Vagina (tissue), 2 donors: ENCODE measurements at places on chromosomes 11 and 22. TPM values are rescaled to one million over a fixed set of nuclear protein-coding genes. Genes with fewer than 3 reads are reported as not detected.

Gene RFPL2
- total RNA-seq = not detected

Gene CARNS1
- total RNA-seq = 1.7 TPM

DNA sequence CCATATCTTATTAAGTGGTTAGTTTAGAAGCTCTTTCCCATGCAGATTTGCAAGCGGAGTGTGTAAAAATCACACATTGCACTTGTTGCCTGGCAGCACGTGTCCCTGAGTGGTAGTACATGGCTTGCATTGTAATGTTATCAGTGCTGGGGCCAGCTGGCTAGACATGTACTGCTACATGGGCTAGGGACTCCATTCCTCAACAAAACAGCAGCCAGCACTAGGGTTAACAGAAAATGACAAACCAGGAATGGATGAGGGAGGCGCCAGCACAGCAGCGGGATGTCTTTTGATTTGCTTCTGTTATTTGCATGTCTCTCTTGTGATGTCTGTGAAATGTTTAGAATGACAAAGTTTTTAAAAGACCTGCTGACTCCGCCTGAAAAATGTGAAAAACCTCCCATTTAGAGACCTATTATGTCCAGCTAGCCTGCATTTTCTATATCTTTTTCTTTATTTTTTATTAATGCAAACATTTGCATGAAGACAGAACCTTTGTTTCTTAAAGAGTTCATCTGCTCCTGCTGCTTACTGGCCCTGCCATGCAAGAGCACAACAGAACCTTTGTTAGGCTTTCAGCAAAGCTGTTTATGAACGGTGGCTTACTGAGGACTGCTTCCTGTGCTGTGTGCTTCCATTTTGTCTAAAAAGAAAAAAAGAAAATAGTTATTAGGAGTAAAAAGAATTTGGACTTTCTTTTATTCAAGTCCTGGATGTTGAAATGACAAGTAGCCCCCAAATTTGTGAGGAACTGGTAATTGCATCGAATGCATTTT is 40.7 kb downstream of the CSTPP1 start:
- DNase-seq = no peak

DNA sequence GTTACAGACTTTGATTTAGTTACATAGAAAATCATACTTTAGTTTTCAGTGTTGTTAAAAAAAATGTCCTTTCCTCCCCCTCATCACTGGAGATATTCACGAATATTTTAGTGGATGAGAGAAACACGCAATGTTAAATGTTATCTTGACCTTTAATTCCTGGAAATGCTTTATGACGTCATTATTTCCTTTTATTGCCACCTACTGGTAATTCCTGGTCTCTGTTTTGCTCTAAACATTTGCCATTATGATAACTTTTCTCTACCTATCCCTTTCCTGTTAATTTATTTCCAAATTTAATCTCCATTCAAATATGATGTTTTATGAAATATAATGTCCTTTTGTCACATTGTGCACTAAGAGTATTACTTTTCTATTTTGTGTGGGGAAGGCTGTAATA is 770.6 kb downstream of the FAM181B start:
- no peak for DNase-seq

DNA sequence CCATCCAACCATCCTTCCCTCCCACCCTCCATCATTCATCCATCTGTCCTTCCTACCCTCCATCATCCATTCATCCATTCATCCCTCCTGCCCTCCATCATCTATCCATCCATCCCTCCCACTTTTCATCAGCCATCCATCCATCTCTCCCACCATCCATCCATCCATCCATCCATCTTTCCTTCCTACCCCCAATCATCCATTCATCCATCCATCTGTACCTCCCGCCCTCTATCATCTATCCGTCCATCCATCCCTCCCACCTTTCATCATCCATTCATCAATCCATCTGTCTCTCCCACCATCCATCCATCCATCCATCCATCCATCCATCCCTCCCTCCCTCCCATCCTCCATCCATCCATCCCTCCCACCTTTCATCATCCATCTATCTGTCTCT is 968.8 kb downstream of the BRD1 start:
- no peak for DNase-seq

DNA sequence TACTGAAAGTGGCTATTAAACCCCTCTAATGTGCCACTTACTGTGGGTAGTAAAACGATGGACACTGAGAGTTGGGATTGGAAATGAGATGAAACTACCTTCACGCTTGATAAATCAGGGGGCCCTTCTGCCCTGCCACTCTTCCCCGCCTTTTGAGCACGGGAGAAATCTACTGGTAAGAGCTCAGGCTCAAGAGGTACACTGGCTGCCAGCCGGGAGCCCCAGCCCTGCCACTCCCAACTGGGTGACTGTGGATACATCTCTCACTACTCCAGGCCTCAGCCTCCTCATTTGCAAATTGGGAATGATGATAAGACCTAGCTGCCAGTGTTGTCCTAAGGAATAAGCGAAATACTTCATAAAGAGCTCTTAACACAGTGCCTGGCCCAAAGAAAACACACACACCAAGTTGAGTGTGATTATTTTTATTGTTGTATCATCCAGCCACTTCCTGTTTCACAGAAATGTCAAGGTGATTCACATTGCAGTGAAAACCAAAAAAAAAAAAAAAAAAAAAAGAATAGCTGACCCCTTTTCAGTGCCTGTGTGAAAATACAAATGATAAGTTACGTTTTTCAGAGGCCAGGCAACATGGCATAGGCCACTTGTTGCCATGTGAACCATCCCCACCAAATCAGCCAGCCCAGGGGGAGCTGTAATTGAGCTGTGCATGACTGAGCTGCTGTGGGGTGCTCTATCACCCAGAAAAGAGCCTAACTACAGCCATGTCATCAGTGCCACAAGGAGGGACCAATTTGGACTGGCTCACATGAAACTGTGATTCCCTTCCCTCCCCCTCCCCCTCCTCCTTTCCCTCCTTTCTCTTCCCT is 4.4 kb upstream of the ZNRD2 start:
- no peak for DNase-seq

DNA sequence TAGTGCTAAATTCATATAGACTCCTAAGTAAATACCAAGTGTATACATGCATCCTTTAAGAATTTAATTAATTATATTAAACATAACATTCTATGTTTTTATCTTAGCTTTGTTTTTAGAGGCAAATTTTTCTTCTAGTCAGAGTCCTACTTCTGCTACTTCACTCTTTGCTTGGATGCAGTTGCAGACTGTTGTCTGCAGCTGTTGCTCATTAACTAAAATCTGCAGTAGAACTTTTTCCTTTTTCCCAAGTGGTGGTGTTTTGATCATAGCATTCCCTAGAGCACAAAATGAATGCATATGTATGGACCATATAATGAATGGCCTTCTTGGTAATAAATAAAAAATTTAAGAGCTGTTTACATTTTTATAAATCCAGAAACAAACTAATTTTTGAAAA is 198.3 kb downstream of the CASP12 start:
- no peak for DNase-seq

- no peak for DNase-seq
Measured at GRCh38 chr22:25823276-25823675, 81.3 kb downstream of the MYO18B start.

DNA sequence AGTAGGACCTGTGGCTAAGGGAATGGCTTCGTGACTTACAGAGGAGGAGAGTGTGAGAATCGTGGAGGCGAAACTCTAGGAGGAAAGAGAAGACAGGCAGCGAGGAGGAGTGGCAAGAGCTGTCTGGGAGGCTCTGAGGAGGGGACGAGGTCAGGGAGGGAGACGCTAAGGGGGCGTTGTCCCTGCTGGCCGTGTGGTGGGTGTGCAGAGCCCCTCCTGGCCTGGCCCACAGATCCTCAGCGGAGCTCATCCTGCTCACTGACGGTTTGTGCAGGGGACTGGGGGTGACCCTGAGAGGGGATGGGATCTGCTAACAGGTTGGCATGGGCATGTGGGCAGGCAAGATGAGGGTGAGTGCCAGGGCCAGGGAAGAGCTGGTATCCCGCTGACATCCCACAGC is 56.5 kb upstream of the PRR5 start:
- no peak for DNase-seq

DNA sequence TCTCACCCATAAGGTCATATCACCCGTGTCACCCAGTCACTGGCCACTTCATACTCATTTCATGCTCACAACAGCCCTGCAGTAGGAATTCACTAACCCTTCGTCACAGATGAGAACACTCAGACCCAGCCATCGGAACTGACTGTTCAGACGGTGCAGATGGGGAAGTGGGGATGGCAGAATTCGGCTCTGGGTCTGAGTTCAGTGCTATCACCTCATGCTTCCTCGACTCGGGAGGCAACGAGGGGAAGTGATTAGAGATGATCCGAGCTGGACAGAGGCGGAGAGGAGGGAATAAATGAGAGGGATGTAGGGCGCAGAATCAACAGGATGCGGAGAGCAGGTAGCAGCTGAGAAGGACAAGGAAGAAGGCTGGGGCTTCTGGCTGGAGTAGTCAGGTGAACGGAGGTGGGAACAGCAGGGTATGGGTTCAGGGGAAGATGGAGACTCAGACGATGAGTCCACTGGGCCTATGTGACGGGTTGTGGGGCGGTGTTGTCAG is 4.7 kb downstream of the B3GNT6 start:
- no peak for DNase-seq

GRCh38 chr11:61042961-61043540 is 59.2 kb upstream of the CD5 start:
- no peak for DNase-seq
